ENCODE measurements at places on chromosomes 4 and X. TPM values are rescaled to one million over a fixed set of nuclear protein-coding genes. Genes with fewer than 3 reads are reported as not detected.

DNA sequence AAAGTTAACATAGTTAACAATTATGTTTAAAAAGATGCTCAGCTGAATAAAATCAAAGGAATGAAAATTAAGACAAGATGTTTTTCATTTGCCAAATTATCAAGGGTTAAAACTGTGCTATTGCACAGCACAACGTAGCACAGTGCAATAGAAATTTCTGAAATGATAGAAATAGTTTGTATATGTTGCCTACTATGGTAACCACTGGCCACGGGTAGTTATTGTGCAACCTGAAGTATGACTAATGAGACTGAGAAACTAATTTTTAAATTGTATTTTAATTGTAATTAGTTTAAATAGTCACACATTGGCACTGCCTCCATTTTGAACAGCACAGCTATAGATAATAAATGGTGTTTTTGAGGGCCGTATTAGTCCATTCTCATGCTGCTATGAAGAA is 343.1 kb upstream of the FAM241A start:
- no peak for DNase-seq

DNA sequence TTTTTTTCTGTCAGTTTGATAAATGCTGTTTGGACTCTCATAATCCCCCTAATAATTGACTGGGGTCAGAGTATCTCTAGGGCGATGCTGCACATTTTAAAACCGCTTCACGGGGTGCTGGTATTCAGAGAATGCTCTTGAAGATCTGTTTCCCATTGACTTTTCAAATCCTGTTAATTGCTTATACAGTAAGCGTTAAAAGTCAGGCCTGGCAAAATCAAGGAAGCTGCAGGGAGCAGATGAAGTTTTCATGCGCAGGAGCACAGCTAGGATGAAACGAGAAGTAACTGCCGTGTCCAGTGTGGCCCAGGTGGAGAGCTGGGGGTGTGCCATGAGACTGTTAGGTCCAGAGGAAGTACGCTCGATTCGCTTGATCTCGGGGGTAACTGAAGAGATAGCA is 312.9 kb downstream of the TRIML1 start:
- no peak for DNase-seq

- DNase-seq: no peak
Observed at GRCh38 chrX:131577413-131577812, 33.5 kb downstream of the OR13H1 start.

DNA sequence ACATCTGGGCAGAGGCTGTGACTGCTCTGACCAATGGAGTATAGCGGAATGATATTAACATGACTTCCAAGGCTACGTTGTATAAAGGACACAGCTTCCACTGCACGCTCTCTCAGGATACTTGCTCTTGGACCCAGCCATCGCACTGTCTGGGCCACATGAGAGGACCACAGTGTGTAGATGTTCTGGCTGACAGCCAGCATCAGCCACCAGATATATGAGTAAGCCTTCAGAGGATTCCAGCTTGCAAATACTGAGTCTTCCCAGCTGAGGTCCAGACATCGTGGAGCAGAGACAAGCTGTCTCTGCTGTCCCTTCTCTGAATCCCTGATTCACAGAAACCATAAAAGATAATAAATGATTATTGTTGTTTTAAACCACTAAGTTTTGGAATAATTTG is 146.8 kb upstream of the USP9X start:
- DNase-seq: no peak

DNA sequence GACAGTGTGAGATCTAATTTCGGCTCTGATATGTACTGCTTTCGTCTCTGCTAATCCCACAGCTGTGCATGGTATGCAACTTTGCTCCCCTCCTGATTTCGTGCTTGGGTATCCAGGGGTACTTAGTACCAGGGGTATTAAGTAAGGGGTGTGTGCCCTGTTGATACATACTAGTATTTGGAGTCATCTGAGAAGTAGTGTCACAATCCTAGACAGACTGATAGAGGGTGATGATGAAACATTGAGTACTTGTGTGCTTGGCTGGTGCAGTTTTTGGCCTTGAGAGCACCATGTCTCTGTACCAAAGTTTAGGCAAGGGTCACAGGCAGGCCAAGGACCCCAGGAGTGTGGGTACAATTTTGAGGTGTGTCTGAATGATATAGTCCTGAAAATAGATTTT is 10.9 kb downstream of the GPAT3 start:
- DNase-seq: no peak

GRCh38 chrX:120304256-120304655 is 7.0 kb downstream of the TMEM255A start:
- DNase-seq: no peak

GRCh38 chrX:132532097-132532496 is 43.3 kb upstream of the MBNL3 start:
- no peak for DNase-seq

- DNase-seq: no peak
Observed at GRCh38 chr4:114684462-114684861, 85.9 kb downstream of the UGT8 start.

GRCh38 chr4:105624530-105624929 is 72.1 kb downstream of the ARHGEF38 start:
- no peak for DNase-seq

DNA sequence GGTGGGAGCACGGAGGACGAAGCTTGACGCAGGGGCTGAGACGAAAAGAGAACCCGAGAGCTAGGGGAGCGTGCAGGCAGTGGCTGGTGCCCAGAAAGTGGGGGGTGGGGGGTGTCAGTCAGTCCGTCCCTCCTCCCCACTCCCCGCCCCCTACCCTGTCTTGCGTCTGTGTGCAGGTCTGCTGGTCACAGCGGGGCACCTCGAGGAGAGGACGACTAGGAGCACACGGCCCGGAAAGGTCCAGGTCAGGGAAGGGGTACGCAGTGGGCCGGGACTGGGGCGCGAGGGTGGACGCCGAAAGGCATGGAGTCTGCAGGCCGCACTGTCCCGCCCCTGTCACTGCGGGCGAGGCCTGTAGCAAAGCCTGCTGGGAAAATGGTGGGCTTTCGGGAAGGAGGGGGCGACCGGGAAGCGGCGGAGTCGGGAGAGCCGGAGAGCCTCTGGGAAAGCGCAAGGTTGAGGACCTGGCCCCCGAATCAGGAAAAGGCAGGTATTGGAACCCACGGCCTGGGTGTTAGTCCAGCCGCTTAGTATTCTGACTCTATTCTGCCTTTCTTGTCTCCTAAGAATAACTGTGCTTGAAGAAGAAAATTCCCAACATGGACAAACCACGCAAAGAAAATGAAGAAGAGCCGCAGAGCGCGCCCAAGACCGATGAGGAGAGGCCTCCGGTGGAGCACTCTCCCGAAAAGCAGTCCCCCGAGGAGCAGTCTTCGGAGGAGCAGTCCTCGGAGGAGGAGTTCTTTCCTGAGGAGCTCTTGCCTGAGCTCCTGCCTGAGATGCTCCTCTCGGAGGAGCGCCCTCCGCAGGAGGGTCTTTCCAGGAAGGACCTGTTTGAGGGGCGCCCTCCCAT is 769 bp downstream of the TCEAL1 start:
- DNase-seq: no peak

GRCh38 chrX:108417257-108417656 is 21.0 kb downstream of the COL4A6 start:
- DNase-seq: no peak

DNA sequence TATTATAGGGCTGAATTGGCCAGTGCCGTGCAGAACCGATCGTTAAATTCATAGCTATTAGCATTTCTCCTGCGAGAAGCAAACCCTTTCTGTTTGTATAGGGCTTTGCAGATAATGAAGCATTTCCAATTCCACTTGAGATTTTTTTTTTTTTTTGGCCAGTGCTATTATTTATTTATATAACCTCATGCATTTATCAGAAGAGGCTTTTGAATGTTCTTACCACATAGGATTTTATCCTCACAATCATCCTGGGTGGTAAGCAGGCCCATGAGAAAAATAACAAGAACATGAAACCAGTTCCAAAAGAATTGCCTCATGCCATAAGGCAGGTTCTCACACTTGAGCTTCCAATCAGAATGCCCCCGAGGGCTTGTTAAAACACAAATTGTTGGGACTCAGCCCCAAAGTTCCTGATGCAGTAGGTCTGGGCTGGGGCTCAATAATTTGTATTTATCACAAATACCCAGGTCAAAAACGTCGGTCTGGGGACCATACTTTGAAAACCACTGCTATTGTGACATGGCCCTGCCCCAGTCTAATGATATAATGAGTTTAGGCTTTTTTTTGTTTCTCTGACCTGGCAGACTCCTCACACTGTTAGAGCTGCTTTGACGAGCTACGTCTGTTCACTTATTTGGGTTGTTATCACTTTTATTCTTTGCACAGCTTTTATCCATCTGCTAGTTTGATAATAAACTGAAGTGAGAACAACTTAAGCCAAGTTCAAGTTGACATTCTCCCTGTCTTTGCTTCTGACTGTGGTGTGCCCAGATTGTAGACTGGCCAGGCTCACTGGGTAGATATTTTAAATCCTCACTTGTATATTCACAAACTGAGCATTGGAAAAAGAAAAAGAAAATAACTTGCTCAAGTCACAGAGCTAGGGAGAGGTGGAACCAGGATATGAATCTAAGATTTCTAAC is 20.1 kb downstream of the SUPT20HL1 start:
- DNase-seq: no peak

GRCh38 chr4:47071901-47072341 is 40.6 kb downstream of the GABRB1 start:
- DNase-seq: peak; percentile 12

GRCh38 chrX:109863811-109864210 is 130.8 kb upstream of the ACSL4 start:
- DNase-seq: no peak

- no peak for DNase-seq
Observed at GRCh38 chr4:142818031-142818430, 28.1 kb downstream of the INPP4B start.

- no peak for DNase-seq
Observed at GRCh38 chrX:123140904-123141303, 43.2 kb upstream of the GRIA3 start.

DNA sequence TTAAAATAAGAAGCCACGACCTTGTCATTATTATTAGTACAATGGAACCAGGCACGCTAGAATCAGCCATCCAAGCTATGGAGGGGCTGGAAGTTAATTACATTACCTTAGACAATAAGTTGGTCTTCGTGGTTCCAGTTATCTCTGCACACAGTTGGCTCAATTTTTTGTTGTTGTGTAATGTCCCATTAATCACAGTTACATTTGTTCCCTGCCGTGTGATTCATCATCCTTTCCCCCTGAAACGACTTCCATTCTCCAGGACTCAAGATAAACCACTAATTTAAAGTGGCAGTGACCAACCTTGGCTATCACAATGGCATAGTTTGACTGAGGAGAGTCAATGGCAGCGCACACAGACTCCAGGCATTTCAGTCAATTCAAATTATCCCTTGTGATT is 905.0 kb downstream of the RAB28 start:
- no peak for DNase-seq

DNA sequence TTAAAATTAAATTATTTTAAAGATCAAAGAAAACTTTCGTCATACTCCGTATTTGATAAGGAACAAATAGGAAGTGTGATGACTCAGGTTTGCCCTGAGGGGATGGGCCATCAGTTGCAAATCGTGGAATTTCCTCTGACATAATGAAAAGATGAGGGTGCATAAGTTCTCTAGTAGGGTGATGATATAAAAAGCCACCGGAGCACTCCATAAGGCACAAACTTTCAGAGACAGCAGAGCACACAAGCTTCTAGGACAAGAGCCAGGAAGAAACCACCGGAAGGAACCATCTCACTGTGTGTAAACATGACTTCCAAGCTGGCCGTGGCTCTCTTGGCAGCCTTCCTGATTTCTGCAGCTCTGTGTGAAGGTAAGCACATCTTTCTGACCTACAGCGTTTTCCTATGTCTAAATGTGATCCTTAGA is at the start of gene CXCL8:
CXCL8 (plus strand) TSS at position 217 of the 426 bp plus-strand sequence; CDS start at position 307, 90 bp downstream.
- DNase-seq: peak; percentile 97

DNA sequence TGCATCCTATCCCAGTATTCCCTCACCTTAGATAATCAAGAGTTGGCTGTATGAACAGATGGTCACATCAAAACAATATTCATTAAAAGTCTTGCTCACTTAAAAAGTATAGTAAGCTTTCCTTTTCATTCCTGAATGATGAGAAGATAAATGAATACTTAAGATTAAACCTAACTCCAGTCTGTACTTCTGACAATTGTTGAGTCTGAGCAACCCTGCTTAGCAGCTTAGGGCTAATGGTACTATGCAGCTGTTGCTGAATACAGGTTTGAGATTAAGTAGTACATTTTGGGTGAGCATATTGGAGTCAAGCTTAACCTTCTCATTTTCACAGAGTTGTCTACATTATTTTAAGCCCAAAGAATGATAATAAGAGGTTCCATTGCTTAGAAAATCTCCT is 121.7 kb upstream of the ETNPPL start:
- no peak for DNase-seq

- no peak for DNase-seq
Observed at GRCh38 chr4:6869944-6870343, 39.7 kb upstream of the TBC1D14 start.

GRCh38 chr4:21134994-21135393 is 434.7 kb downstream of the PACRGL start:
- DNase-seq: no peak

- DNase-seq: no peak
Observed at GRCh38 chr4:188554413-188554812, 415.2 kb downstream of the TRIML1 start.

- DNase-seq: no peak
Observed at GRCh38 chrX:135194684-135195083, 23.5 kb upstream of the CT55 start.

DNA sequence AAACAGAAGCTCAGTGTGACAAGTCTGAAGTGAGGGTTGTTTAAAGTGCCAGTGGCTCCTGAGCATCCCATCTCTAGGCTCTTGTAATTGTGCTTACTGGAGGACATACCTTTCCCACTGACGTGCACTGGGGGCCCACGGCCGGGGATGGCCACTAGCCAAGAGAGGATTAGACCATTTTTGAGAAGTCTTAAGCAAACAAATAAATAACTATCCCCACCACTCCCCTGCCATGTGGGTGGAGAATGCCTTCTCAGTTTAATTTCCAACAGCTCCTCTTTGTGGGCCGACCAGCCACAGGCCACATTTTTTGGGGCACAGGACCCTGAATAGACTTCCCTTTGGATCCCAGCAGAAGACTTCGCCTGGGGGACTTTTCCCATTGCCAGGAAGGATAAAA is 125.0 kb upstream of the MSX1 start:
- DNase-seq: no peak

DNA sequence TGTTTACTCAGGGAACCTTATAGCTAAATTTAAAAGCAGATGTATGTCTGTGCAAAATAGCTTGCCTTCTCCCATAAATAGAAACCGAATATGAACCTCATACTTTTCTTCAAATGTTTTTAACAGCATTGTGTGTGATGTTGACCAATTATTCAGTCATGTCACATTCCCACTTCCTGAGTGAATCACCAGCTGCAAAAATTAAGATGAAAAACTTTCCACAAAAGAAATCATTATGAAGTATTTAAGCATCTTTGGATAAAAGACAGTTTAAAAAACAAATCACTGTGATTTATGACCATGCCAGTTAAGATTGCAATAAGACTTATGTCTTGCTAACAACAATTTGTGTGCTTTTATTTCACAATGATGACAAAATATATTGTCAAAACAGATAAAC is 220.1 kb downstream of the PDGFC start:
- DNase-seq: no peak

- no peak for DNase-seq
Observed at GRCh38 chr4:109754093-109754857, 24.4 kb upstream of the PLA2G12A start.

Gene TCP11X2
- not detected for total RNA-seq

Gene RASL11B
- 0.58 TPM for total RNA-seq

Gene NAT8L
- total RNA-seq: not detected

Gene NMU
- total RNA-seq: 1.7 TPM

Gene RPA4
- 2.3 TPM for total RNA-seq

Gene DMRTC1
- not detected for total RNA-seq

Gene PARM1
- 0.06 TPM for total RNA-seq

Gene KIT
- 129 TPM for total RNA-seq

Gene ZC4H2
- 8.2 TPM for total RNA-seq

Gene TXLNG
- total RNA-seq: 8.3 TPM

Gene PPEF2
- not detected for total RNA-seq

Gene DTHD1
- total RNA-seq: not detected

Gene PACRGL
- total RNA-seq: 18.4 TPM

Measured in glomerular endothelial cell (primary cell).